ENCODE measurements at places on chromosomes 1 and 21.

- DNase-seq: no peak
- H3K27me3 ChIP-seq: no peaks in the 10 kb centered on the region
- H3K4me1 ChIP-seq: no peaks in the 10 kb centered on the region
- no peak overlapping the region for H3K27ac ChIP-seq
- no peak overlapping the region for H3K4me3 ChIP-seq
- H3K36me3 ChIP-seq: no peaks in the 10 kb centered on the region
Observed at GRCh38 chr1:188281921-188282320, 1453.2 kb downstream of the PLA2G4A start.

GRCh38 chr1:219465212-219466093 lies 147.5 kb downstream of the ZC3H11B start:
- no peaks in the 10 kb centered on the region for H3K36me3 ChIP-seq
- no peaks in the 10 kb centered on the region for H3K27me3 ChIP-seq
- H3K4me1 ChIP-seq: no peaks in the 10 kb centered on the region
- H3K4me3 ChIP-seq: no peak overlapping the region
- DNase-seq: no peak

DNA sequence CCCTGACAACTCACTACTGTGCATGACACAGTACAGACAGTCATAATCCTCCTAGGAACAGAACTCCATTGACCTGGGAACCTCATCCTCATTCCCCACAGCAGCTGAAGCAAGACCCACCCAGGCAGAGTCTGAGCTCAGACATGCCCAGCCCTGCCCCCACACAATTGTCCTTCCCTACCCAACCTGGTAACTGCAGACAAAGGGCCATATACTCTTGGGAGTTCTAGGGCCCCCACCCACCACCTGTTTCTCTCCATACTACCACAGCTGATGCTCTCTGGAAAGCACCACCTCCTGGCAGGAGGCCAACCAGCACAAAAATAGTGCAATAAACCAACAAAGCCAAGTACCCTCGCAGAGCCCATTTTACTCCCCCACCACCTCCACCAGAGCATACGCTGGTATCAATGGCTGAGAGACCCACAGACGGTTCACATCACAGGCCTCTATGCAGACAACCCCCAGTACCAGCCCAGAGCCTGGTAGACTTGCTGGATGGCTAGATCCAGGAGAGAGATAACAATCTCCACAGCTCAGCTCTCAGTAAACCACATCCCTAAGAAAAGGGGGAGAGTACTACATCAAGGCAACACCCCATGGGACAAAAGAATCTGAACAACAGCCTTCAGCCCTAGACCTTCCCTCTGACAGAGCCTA lies 159.7 kb upstream of the CXADR start:
- no peak for DNase-seq
- no peak overlapping the region for H3K27ac ChIP-seq
- H3K27me3 ChIP-seq: no peaks in the 10 kb centered on the region
- no peaks in the 10 kb centered on the region for H3K36me3 ChIP-seq

GRCh38 chr1:221810406-221810805 lies 68.5 kb upstream of the DUSP10 start:
- H3K27ac ChIP-seq: no peak overlapping the region
- no peak for DNase-seq
- H3K36me3 ChIP-seq: no peaks in the 10 kb centered on the region

GRCh38 chr1:117802531-117803257 lies 126.7 kb downstream of the GDAP2 start:
- H3K27ac ChIP-seq: no peak overlapping the region
- H3K4me3 ChIP-seq: no peak overlapping the region
- peaks cover 33% of the 10 kb centered on the region for H3K27me3 ChIP-seq
- no peaks in the 10 kb centered on the region for H3K36me3 ChIP-seq

- no peak overlapping the region for H3K4me3 ChIP-seq
- H3K36me3 ChIP-seq: no peaks in the 10 kb centered on the region
- H3K27ac ChIP-seq: no peak overlapping the region
- no peaks in the 10 kb centered on the region for H3K4me1 ChIP-seq
- H3K27me3 ChIP-seq: no peaks in the 10 kb centered on the region
- no peak for DNase-seq
Observed at GRCh38 chr1:82931006-82931405, 1067.9 kb downstream of the TTLL7 start.

DNA sequence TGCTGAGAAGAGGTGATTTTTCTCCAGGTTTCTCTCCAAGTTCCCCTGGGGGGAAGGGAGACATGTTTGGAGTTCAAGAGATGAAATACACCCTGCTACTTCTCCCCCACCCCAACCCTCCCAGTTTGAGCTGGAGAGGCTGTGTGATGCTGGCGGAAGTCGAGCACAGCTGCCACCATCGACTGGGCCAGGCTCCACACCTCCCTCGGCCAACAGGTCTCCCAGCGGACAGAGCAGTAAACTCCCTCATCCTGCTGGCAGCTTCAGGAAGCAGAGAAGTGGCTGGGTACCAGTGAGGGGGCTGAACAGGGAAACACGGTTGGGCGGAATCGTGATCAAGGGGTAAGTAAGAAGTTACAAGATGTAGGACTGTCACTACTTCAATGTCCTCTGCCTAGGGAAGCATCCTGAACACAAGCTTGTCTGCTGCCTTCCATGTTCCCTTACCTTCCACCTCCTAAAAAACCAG lies 6.6 kb upstream of the NHLH1 start:
- no peaks in the 10 kb centered on the region for H3K27me3 ChIP-seq
- H3K27ac ChIP-seq: no peak overlapping the region
- H3K4me1 ChIP-seq: no peaks in the 10 kb centered on the region
- no peak for DNase-seq
- no peak overlapping the region for H3K4me3 ChIP-seq
- H3K36me3 ChIP-seq: peaks cover 44% of the 10 kb centered on the region

DNA sequence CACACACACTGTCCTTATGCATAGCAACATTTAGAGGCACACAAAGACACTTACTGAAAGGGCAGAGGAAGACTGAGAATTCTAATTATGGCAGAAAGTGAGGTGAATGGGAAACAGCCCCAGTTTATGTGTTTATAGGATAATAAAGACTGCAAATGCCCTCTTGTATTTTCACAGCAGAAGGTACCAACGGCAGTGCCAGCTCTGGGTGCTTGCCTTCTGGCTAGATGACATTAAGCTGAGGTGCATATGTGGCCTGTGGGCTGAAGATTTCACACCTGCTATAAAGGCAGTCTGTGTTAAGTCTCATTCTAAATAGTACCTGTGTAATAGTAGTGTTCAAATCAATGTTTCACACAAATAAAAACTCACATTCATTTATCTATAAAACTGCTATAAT lies 347.2 kb upstream of the ZRANB2 start:
- H3K36me3 ChIP-seq: no peaks in the 10 kb centered on the region
- no peak overlapping the region for H3K4me3 ChIP-seq
- DNase-seq: no peak
- H3K4me1 ChIP-seq: no peaks in the 10 kb centered on the region
- no peaks in the 10 kb centered on the region for H3K27me3 ChIP-seq

- no peak overlapping the region for H3K4me3 ChIP-seq
- H3K27me3 ChIP-seq: peaks cover 10% of the 10 kb centered on the region
- no peaks in the 10 kb centered on the region for H3K36me3 ChIP-seq
- no peak overlapping the region for H3K27ac ChIP-seq
Observed at GRCh38 chr1:29485096-29485925, 249.0 kb downstream of the PTPRU start.

GRCh38 chr1:186681121-186681520 lies 898 bp upstream of the PTGS2 start:
- H3K4me3 ChIP-seq: peak overlapping the region; percentile 35
- no peak for DNase-seq
- H3K27me3 ChIP-seq: peaks cover 35% of the 10 kb centered on the region
- H3K36me3 ChIP-seq: no peaks in the 10 kb centered on the region

GRCh38 chr1:27931184-27931583 lies 3.6 kb upstream of the SMPDL3B start:
- no peak overlapping the region for H3K27ac ChIP-seq
- H3K4me3 ChIP-seq: no peak overlapping the region

- no peaks in the 10 kb centered on the region for H3K36me3 ChIP-seq
- peaks cover 13% of the 10 kb centered on the region for H3K4me1 ChIP-seq
Observed at GRCh38 chr1:58574816-58575215, 2.2 kb downstream of the TACSTD2 start.

DNA sequence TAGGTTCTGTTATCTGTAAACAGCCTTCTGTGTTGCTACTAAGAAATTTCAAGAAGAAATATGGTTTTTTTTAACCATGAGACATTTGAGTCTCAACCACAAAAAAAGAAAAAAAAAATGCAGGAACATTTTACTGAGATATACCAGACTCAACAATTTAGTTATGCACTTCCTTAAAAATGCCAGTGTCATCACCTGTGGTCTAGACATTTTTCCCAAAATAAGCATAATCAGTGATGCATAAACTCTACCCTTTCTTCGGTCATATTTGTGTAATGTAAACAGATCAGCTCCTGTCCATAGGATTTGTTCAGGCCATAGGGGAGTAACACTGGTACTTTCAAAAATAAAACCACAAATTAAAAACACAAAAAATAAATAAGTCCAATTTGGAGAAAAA lies 122.6 kb upstream of the TNFSF4 start:
- H3K4me1 ChIP-seq: peaks cover 5% of the 10 kb centered on the region
- H3K27ac ChIP-seq: no peak overlapping the region

GRCh38 chr1:101407505-101408211 lies 170.8 kb downstream of the S1PR1 start:
- H3K27me3 ChIP-seq: no peaks in the 10 kb centered on the region
- no peak overlapping the region for H3K27ac ChIP-seq
- peak; percentile 1 for DNase-seq
- no peaks in the 10 kb centered on the region for H3K36me3 ChIP-seq

DNA sequence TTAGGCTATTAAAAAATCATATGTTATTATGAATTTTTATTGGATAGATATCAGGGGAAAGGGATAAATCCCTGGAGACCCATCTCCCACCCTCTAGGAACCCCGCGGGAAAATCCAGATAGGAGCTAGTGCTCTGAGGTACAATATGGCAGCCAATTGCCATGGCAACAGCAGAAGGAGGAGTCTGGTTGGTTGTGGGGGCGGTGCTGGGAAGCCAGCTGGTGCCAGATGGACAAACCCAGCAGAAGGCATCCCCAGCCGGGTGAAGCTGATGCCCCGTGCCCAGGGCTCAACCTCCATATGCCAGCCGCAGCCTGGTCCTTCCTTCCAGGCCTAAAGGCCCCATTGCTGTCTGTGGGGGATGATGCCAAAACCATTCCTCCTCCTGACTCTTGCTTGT lies 38.3 kb downstream of the RHBG start:
- DNase-seq: no peak
- no peaks in the 10 kb centered on the region for H3K36me3 ChIP-seq
- H3K4me3 ChIP-seq: no peak overlapping the region
- H3K4me1 ChIP-seq: no peaks in the 10 kb centered on the region

Data from CD4-positive, alpha-beta T cell (primary cell).